Aortic smooth muscle cell (primary cell): ENCODE measurements at places on chromosomes 2 and 18. TPM values are rescaled to one million over a fixed set of nuclear protein-coding genes. Genes with fewer than 3 reads are reported as not detected.

Gene SLC9A4
- total RNA-seq, result under 0.01 TPM in 1 of 2 replicates, not detected in the other

Gene GPAT2
- total RNA-seq, result 4.5 and 5.8 TPM in 2 replicates

Gene ZSWIM2
- total RNA-seq, result not detected in 2 replicates

Gene FBLN7
- total RNA-seq, result 4.4 and 8.0 TPM in 2 replicates

Gene TAF1B
- 23.5 and 24.7 TPM in 2 replicates for total RNA-seq

Gene UPP2
- not detected in 2 replicates for total RNA-seq

Gene TRIM54
- total RNA-seq, result 0.13 and 0.19 TPM in 2 replicates

Gene TSGA10
- total RNA-seq, result 2.7 and 2.8 TPM in 2 replicates

Gene UGT1A3
- total RNA-seq, result not detected in 2 replicates

Gene LBX2
- 1.6 and 2.2 TPM in 2 replicates for total RNA-seq

Gene KLHL41
- 0.87 and 1.1 TPM in 2 replicates for total RNA-seq
